ENCODE measurements at places on chromosomes 4 and X.

DNA sequence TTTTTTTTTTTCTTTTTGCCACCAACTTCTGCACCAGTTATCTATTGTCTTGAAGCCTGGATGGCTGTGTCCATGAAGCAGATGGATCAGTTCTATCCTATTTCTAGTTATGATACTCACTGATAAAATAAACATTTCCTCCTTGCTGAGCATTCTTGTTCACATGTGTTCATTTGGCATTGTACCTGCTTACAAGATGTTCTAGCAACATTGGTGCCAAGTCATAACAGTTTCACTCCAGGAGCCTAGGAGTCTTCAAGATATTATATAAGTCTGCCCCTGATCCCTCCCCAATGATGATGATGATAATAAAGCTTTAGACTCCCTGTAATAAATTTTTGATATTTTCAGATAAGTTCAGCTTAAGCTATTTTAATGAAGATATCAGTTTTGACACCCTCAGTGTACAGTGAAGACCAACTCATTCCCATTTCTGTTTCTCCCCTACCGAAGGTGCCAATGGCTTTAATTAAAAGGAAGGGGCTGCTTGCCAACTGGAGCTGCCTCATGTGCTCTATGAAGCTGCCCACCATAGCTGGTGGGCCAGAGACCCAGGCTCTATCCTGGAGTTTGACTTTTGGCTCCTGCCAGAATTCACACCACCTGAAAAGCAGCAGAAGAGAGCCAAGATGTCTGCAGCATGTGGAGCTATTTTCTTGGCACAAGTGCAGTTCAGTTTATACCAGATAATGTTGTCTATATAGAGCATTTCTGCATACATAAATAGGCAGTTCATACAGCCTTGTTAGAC, 265.4 kb upstream of the TET2 start:
- no peak for DNase-seq

DNA sequence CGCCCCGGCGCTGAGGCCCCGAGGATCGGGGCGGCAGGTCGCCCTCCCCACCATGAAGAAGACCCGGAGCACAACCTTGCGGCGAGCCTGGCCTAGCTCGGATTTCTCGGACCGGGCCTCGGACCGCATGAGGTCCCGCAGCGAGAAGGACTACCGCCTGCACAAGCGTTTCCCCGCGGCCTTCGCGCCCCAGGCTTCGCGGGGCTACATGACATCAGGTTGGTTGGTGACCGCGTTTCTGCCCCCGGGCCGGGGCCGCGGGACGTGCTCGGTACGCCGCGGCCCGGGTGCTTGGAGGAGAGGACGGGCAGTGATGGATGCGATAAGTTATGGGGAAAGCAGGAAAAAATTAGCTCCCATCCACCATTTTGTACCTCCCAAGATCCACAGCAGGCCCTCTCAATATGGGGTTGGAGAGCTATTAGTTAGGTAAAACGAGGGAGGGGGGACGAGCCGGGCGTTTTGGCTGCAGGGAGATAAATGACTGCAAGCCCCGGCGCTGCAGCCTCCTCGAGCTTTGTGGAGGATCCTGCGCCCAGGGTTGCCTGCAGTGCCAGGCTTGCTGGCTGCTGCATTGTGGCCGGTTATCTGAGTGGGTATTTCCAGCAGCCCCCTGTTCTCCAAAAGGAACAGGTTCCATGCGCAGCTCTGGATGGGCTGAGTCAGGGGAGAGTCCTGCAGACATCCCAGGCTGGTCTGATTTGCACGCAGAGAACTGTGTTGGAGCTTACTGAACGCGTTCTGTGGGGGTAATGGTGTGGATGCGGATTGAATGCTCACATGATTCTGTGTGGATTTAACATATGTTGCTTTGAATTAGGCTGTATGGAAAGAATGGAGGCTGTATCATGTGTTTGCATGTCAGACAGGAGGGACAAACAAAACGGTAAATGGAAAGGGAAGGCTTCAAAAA, 1.9 kb downstream of the STOX2 start:
- no peak for DNase-seq

DNA sequence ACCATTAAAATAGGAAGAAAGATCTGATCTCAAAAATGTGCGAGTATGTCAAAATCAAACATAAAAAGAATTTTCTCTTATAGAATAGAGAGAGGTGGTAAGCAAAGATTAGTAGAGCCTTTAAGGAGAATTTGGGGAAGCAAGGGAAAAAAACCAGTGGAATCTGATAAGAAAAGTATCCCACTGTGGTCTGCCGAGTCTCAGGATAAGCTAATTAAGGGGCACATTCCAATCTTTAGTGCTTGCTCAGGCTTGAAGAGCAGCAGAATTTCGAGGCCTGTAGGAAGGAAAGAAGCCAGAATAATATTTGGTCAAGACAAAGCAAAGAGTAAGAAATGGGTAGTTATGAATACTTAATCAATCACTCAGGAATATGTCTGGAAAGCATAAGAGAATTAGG, 13.0 kb downstream of the STATH start:
- DNase-seq, result no peak

DNA sequence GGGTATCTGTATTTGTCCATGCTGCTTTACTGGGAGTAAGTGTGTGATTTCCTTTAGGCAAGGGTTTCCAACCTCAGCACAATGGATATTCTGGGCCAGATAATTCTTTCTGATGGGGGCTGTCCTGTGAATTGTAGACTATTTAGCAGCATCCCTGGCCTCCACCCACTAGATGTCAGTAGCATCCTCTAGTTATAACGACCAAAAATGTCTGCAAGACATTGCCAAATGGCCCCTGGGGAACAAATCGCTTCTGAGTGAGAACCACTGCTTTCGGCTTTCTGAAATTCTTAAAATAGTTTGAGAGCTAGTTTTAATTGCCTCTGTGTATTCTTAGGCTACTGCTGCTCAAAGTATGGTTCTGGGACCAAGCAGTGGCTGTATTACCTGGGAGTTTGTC, 81.2 kb upstream of the GPM6B start:
- no peak for DNase-seq

- DNase-seq, result no peak
Measured at GRCh38 chr4:145735827-145736226, 55.9 kb downstream of the C4orf51 start.

DNA sequence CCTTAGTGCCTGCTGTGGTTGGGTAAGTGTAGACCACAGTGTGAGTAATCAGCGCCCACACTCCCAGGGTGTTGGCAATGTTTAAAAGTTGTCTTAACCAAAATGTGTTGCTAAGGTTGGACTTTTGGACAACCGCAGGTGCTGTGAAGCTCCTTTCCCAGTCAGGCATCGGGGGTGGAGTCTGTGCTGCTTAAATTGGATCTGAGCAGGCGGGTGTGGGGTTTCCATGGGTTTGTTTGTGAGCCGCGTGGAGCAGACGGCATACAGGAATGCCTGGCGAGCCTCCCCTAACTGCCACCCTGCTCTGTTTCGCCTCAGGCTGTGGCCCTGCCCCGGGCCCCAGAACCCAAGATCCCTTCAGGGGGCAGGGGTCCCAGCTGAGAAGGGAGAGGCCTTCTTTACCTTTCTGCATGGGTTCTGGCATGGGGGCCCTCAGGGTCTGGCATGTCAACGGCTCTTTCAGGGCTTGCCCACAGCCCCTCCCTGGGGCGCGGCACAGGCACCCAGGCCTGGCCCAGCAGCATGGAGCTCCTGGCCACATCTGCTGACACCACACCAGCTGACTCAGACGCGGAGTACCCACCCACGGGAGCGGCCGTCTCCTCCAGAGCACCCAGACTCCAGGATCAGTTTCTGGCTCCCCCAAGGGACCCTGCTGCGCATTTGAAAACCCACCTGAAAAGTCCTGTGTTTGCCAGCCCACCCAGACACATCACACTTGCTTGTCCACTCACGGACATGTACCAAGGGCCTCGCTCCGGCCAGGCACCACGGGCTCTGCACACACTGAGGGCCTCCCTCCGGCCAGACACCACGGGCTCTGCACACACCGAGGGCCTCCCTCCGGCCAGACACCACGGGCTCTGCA, 5.1 kb upstream of the SPON2 start:
- no peak for DNase-seq

DNA sequence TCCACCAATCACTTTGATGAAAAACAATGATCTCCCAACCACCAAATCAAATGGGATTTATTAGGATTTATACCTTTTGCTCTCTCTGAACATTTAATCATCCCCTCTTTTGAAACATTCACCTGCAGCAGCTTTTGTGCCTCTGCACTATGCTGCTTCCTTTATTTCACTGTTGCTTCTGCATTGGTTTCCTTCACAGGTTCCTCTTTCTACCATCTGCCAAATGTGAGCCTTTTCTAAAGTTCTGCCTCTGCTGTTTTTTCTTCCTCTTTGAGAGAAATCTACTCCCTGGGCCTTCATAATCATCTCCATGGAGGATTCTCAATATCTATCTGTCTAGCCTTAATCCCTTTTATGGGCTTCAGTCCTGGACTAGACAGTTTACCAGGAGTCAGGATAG, 24.7 kb downstream of the CUL4B start:
- no peak for DNase-seq

GRCh38 chr4:140249351-140249750, 95.4 kb upstream of the MAML3 start:
- DNase-seq, result no peak

DNA sequence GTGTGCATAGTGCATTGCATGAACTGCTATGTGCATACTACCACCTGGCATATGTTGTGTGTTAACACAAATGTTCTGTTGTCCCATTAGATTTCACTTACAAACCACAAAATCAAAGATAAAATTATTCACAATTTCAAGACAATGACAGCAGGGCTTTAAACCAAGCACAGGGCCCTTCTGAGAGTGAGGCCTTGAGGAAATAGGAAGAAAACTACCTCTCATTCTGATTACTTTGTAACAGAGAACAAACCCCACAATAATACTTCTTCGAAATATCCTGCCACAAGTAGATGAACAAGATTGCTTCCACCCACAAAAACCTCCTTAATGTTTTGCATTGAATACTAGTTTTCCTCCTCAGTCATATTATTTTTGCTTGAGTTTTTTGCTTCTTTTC, 85.5 kb upstream of the SPANXB1 start:
- DNase-seq, result no peak

DNA sequence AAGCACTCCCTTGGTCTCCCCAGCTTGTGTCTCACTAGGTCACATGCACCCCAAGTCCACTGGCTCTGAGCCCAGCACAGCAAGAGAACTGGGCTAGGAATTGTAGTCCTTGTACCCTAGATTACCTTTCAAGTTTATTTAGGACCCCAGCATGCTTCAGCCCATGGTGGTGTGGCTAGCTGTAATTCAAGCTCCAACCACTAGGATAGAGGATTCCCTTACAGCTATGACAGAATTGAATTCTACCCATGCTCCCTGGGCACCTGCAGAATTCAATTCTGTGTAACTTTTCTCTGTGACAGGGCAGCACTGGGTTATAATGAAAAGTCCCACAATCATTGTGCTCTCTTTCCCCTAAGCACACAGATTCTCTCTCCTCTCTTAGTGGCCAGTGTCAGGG, 253.8 kb upstream of the DMD start:
- no peak for DNase-seq

DNA sequence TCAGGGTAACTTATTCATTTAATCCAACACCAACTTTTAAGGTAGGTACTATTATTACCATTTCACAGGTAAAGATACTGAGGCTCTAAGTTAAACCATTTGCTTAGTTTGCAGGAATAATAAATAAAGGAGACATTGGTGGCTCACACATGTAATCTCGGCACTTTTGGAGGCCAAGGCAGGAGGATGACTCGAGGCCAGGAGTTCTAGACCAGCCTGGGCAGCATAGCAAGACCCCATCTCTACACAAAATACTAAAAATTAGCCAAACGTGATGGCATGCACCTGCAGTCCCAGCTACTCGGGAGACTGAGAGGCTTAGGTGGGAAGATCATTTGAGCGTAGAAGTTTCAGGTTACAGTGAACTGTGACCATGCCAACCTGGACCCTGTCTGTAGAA, 37.7 kb downstream of the SULT1E1 start:
- no peak for DNase-seq

GRCh38 chrX:13376857-13377549, 57.1 kb upstream of the ATXN3L start:
- DNase-seq, result no peak

DNA sequence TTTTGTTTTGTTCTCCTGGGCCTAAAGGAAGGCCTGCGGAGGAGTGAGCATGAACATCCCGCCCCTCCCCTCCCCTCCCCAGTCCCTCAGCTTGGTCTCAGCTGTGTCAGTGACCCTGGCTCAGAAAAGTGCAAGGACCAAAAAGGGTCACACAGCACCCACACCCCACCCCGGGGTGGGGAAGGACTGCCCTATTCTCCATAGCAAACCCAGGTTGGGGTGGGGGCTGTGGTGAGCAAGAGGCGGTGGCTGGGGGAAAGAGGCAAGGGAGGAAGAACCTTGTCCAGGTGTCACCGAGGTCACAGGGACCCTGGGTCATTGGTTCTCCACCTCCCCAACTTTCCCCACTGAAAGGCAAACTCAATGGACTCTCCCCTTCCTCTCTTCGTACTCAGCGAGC, 7.6 kb upstream of the MSX1 start:
- no peak for DNase-seq

DNA sequence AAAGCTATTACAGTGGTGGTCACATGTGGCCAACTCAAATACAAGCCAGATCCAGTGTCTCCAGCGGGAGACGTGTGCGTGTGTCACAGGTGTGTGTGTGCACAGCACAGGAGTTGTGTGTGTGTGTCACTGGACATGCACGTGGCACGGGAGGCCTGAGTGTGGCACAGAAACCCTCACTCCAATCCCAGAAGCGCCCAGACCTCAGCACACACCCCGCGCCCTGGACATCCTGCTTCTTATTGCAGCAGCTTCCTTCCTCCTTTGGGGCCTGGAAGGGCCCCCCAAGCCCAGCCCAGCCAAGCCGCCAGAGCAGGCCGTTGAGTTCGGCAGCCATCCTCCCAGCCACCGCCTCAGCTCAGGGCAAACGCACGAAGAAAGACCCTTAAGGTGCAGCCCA, 37.9 kb downstream of the ACOX3 start:
- DNase-seq, result no peak

GRCh38 chr4:3323071-3323481, 30.3 kb downstream of the RGS12 start:
- no peak for DNase-seq

GRCh38 chr4:108036213-108036612, 46.5 kb downstream of the HADH start:
- DNase-seq, result peak; percentile 21

GRCh38 chrX:151609222-151609621, 45.7 kb downstream of the PASD1 start:
- DNase-seq, result no peak

GRCh38 chrX:154655786-154656185, 2.4 kb upstream of the CTAG2 start:
- no peak for DNase-seq

GRCh38 chrX:107454302-107454701, 4.8 kb downstream of the FRMPD3 start:
- no peak for DNase-seq

DNA sequence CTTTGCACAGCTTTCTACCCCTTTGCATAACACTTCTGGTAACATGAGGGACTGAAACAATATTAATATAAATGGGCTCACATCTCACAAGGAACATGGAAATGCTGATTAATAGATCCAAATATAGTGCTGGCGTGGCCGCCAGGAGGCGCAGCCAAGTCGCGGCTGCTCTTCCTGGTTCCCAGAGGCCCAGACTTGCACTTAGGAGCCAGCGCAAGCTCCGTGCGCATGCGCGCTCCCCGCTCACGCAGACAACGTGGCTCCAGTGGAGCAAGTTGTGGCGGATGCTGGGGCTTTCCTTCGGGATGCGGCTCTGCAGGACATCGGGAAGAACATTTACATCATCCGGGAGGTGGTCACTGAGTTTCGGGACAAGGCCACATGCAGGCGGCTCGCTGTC, 318.3 kb upstream of the SLC7A11 start:
- no peak for DNase-seq
